ENCODE measurements at places on chromosomes 12 and 14. TPM values are rescaled to one million over a fixed set of nuclear protein-coding genes. Genes with fewer than 3 reads are reported as not detected.

Gene PRH2
- total RNA-seq = 2.3 TPM

Gene CSRP2
- total RNA-seq = 23.3 TPM

Gene PLBD1
- 4.2 TPM for total RNA-seq

Gene TMCC3
- total RNA-seq = 4.1 TPM

Gene ITGB7
- not detected for total RNA-seq

Gene ARHGEF40
- 32.8 TPM for total RNA-seq

Gene PAWR
- total RNA-seq = 16.7 TPM

Gene MANSC4
- total RNA-seq = not detected

Gene JAG2
- 0.12 TPM for total RNA-seq

Gene FGF23
- total RNA-seq = not detected

Gene KCNH5
- not detected for total RNA-seq

Gene TAS2R19
- total RNA-seq = 0.17 TPM

Gene PYGL
- 57.3 TPM for total RNA-seq

Gene VTI1B
- total RNA-seq = 65.3 TPM

Gene ATG14
- 8.6 TPM for total RNA-seq

Gene ADAMTS20
- not detected for total RNA-seq

Gene CCDC196
- total RNA-seq = not detected

Gene LRP1-AS
- total RNA-seq = not detected

Gene NFKBIA
- 91.8 TPM for total RNA-seq

Gene RNASE1
- 1.3 TPM for total RNA-seq

Gene C14orf119
- 31.9 TPM for total RNA-seq

Gene NEUROD4
- total RNA-seq = not detected

Gene CIROP
- not detected for total RNA-seq

Gene TAS2R8
- total RNA-seq = not detected

Gene RHNO1
- total RNA-seq = 9.2 TPM

Gene SLC2A3
- 52.7 TPM for total RNA-seq

Gene PRB2
- not detected for total RNA-seq

Gene SMOC1
- 2.4 TPM for total RNA-seq

Gene HOXC10
- not detected for total RNA-seq

Gene AICDA
- total RNA-seq = not detected

Gene C1QL4
- total RNA-seq = not detected

Gene ABCC9
- total RNA-seq = 1.6 TPM

Gene C2CD5
- total RNA-seq = 11.3 TPM

Gene ZBTB39
- 3.4 TPM for total RNA-seq

Gene GNG2
- 9.1 TPM for total RNA-seq

Gene SALL2
- total RNA-seq = 8.5 TPM

Gene DENR
- total RNA-seq = 24.9 TPM

Gene WASHC4
- 37.7 TPM for total RNA-seq

Gene FBLN5
- total RNA-seq = 544 TPM

Gene OR6C2
- total RNA-seq = not detected

Measured in pericardium fibroblast (primary cell).